ENCODE measurements at places on chromosomes 6 and 20. TPM values are rescaled to one million over a fixed set of nuclear protein-coding genes. Genes with fewer than 3 reads are reported as not detected.

Gene VPS52
- total RNA-seq = 33.4 TPM

Gene SIRPG
- total RNA-seq = not detected

Gene CASS4
- 14.9 TPM for total RNA-seq

Gene CLIC5
- not detected for total RNA-seq

Gene HLA-DRA
- total RNA-seq = 0.17 TPM

DNA sequence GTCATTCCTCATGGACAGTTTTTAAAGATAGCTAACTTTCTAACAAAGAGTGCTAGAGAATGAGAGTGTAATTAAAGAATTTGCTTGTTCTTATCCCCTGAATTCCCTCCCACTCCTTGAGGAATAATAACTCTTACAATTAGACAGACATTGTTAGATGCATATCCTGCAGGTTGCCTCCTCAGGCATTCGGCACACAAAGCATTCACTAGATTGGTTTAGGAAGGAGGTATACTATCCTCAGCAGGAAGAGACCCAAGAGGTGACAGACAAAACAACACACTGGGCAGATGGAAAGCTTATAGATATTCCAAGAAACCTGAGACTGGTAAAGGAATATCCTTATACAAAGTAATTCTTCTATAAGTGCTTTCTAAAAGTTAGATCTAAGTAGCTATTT is 109.1 kb upstream of the FAM184A start:
- no peak for DNase-seq

DNA sequence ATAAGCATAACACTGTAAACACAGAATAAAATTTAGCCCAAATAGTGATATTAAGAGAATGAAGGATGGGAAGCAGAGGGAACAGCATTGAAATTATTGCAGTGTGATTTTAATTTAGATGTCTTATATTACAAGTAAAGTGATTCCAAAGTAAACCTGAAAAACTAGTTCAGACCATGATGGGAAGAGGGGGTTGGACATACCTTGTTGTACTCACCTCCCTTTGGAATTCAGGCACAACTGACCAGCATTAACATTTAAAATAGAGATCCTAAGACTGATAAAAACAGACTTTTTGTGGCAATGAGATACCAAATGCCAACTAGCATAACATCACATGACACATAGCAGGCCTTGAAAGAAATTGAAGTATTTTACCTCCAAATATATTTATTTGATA is 262.6 kb upstream of the PRND start:
- DNase-seq = no peak

- DNase-seq = no peak
Observed at GRCh38 chr6:44082872-44083321, 44.4 kb downstream of the MRPL14 start.

- DNase-seq = no peak
Observed at GRCh38 chr6:161487217-161487531, 213.3 kb upstream of the AGPAT4 start.

- no peak for DNase-seq
Observed at GRCh38 chr20:16864069-16864468, 115.9 kb downstream of the OTOR start.

Measured in fibroblast of lung (primary cell).